Activated T-helper 2 cell treated with anti-CD3 and anti-CD28 coated beads, Interferon-gamma antibody, Interleukin-2, Interleukin-4, amounts not matched to agents 10 μg/mL and 5 μg/mL and 100 μg/mL, durations not matched to agents 14 hours and 24 hours and 36 hours (primary cell): ENCODE measurements at places on chromosomes 2 and 18. TPM values are rescaled to one million over a fixed set of nuclear protein-coding genes. Genes with fewer than 3 reads are reported as not detected.

DNA sequence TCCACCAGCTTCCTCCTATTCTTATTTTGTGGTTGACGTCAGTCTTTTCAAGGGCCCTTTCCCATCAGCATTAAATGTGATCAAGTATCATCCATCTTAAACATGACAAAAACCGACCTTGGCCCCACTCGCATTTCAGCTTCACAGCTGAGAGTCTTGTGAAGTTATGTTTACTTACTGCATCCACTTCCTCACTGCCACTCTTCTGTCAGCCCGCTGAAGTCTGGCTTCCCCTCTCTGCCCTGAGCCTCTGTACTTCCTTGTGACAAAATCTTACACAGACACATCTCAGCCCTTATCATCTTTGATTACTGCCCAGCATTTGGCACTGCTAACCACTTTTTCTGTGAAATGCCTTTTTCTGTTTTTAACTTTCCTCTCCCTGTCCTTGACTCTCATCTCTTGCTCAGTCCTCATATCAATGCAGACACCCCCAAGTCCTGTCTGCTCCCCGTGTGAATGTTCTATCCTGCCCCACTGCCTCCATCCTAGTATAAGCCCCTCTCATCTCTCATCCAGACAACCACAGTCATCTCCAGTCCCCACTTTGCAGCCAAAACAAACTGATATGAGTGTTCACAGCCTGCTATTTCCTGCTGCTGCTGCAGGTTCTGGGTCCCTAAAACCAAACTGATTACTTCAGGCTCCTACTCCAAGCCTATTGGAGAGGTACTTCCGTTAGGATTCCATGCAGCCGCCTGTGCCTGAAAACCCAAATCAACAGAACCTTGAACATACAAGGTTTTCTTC lies 31.4 kb downstream of the FOSL2 start:
- peak; percentile 33 for DNase-seq
- peaks cover 52% of the 10 kb centered on the region for H3K4me1 ChIP-seq
- no peaks in the 10 kb centered on the region for H3K27me3 ChIP-seq
- H3K4me3 ChIP-seq, result peak overlapping the region; percentile 54
- H3K27ac ChIP-seq, result peak overlapping the region; percentile 74

- no peaks in the 10 kb centered on the region for H3K4me1 ChIP-seq
- no peak overlapping the region for H3K27ac ChIP-seq
- no peak for DNase-seq
- peaks cover 45% of the 10 kb centered on the region for H3K27me3 ChIP-seq
- H3K4me3 ChIP-seq, result no peak overlapping the region
Observed at GRCh38 chr2:56182420-56182819, 1.4 kb upstream of the CCDC85A start.

DNA sequence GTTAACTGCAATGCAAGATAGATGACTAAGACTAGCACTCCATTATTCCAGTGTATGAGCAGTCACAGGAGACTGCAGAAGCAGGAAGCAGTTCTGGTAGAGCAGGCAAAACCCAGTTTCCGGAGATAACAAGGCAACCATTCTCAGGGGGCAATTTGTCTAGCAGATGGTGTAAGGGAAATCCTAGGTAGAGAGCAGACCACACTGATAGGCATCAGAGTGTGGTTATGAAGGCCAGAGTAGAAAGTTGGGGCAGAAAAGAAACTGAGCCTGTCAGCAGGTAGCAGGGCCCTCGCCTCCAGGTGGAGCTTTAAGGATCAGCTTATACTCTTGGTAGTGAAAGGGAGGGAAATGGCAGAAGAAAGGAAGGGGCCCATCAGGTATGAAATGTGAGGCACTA lies 164.4 kb downstream of the PDE11A start:
- no peak for DNase-seq
- no peak overlapping the region for H3K27ac ChIP-seq
- peaks cover 6% of the 10 kb centered on the region for H3K27me3 ChIP-seq
- peaks cover 12% of the 10 kb centered on the region for H3K4me1 ChIP-seq
- no peak overlapping the region for H3K4me3 ChIP-seq
- no peaks in the 10 kb centered on the region for H3K36me3 ChIP-seq

DNA sequence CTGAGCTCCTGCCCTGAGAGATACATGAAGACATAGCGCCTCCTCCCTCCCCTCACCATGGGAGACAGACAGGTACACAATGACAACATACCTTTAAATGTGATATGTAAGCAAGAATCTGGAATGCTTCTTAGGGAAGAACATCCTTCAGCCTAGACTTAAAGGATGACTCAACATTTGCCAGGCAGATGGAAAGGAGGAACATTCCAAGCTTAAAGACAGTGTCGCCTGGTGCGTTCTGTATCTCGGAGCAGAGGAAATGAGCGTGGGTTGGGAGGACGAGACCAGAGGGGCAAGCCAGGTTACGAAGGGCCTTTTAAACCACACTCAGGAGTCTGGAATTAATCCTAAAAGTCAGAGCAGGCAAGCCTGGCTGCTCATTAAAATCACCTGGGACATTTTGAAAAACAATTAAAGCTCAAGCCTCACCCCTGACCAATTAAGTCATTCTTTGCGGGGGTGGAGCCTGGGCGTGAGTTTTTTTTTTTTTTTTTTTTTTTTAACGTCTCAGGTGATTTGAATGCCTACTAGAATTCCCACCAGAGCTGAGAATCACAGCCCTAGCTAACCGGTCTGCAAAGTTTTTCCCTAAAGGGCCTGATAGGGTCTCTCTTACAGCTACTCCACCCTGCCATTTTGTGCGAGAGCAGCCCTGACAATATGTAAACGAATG lies 131.2 kb upstream of the SEC11C start:
- DNase-seq, result no peak
- H3K4me3 ChIP-seq, result no peak overlapping the region
- H3K27me3 ChIP-seq, result no peaks in the 10 kb centered on the region
- H3K27ac ChIP-seq, result no peak overlapping the region
- H3K4me1 ChIP-seq, result no peaks in the 10 kb centered on the region

DNA sequence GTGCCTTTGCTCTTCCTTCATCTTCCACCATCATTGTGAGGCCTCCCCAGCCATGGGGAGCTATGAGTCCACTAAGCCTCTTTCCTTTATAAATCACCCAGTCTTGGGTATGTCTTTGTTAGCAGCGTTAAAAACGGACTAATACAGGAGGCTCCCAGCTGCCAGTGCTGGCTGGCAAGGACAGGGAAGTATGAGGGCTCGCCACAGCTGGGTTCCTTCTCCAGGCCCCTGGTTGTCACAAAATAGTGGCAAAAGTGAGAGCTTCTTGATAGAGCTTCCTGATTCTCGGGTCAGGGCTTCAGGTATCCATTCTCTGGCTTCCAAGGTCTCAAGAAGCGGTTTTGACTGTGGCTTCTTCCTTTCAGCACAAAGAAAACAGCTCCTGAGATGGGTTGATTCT lies 85.0 kb downstream of the ZNF516 start:
- H3K27me3 ChIP-seq, result peaks cover 5% of the 10 kb centered on the region
- H3K36me3 ChIP-seq, result peaks cover 3% of the 10 kb centered on the region
- no peak for DNase-seq
- no peak overlapping the region for H3K4me3 ChIP-seq
- H3K4me1 ChIP-seq, result peaks cover 11% of the 10 kb centered on the region
- no peak overlapping the region for H3K27ac ChIP-seq

DNA sequence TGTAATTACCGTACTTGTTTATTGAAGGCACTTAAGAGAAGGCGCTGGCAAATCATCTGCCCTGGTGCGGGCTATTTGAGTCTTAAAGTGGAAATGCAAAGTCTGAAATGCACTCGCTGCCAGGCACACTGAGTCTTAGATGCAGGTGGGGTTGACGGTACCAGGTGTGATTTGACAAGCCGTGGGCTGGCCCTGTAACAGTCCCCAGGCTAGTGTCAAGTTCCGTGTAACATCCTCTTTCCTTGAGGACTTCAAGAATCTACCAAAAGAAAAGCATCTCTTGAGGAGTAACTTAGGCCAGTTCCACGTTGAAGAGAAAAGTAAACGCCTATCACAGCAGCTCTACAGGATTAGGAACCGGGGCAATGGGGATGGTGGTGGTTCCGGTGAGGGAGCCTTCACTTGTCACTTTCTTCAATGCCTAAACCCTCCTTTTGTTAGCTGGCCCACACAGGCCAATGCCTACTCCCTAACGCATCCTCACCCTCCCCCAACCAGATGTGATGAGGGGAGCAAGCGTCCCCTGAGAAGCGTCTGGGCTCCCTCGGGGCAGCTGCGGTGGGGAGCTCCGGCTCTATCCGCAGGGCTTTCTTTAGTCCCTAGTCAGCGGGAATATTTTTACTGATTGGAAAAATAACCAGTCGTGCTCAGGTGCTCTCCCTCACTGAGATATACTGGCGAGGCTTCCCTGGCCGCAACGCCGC lies 1.5 kb upstream of the UGP2 start:
- H3K27ac ChIP-seq, result peak overlapping the region; percentile 95
- DNase-seq, result no peak
- peaks cover 25% of the 10 kb centered on the region for H3K36me3 ChIP-seq
- H3K4me3 ChIP-seq, result peak overlapping the region; percentile 92

- no peak for DNase-seq
- no peaks in the 10 kb centered on the region for H3K36me3 ChIP-seq
- no peak overlapping the region for H3K27ac ChIP-seq
- no peak overlapping the region for H3K4me3 ChIP-seq
- peaks cover 42% of the 10 kb centered on the region for H3K27me3 ChIP-seq
- no peaks in the 10 kb centered on the region for H3K4me1 ChIP-seq
Observed at GRCh38 chr2:176056406-176056805, 27.4 kb downstream of the EVX2 start.

DNA sequence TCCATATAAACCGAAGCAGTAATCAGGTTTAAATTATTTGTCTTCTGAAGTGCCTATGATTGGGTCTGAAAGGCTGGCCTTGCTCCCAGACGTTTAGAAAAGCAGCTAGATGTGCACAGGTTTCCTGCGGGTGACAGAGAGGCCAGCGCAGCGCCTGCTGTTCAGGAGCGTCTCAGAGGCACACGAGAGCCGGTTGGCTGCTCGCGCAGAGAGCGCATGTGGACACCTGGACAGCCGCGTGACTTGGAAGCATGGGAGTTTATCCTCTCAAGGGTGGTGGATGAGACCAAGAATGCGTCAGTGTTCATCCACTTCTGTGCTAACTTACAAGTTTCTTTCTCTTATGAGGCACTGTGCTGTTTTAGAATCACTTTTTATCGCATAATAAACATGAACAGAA lies 303.7 kb downstream of the PTGR3 start:
- H3K4me3 ChIP-seq, result no peak overlapping the region
- H3K4me1 ChIP-seq, result peaks cover 7% of the 10 kb centered on the region
- no peaks in the 10 kb centered on the region for H3K36me3 ChIP-seq
- no peak for DNase-seq

The RAB6C gene
- total RNA-seq, result not detected in 2 replicates

- no peak for DNase-seq
- peaks cover 5% of the 10 kb centered on the region for H3K36me3 ChIP-seq
- no peak overlapping the region for H3K4me3 ChIP-seq
- H3K27me3 ChIP-seq, result no peaks in the 10 kb centered on the region
- H3K27ac ChIP-seq, result no peak overlapping the region
Observed at GRCh38 chr2:170063456-170064235, 114.3 kb upstream of the MYO3B start.

DNA sequence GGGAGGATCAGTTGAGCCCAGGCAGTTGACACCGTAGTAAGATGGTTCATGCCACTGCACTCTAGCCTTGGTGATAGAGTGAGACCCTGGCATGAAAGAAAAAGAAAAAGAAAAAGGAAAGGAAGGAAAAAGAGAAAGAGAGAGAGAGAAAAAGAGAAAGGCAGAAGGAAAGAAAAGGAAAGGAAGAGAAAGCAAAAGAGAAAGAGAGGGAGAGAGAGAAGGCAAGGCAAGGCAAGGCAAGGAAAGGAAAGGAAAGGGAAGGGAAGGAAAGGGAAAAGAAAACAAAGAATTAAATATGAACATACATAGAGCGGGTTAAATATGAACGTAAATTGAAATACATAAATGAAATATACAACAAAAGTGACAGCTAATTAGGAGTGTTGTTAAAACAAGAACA lies 167.5 kb upstream of the SETBP1 start:
- no peaks in the 10 kb centered on the region for H3K36me3 ChIP-seq
- DNase-seq, result no peak

The ZEB2 gene
- 50.9 and 53.2 TPM in 2 replicates for total RNA-seq
